ENCODE measurements at places on chromosomes 1 and 21. TPM values are rescaled to one million over a fixed set of nuclear protein-coding genes. Genes with fewer than 3 reads are reported as not detected.

GRCh38 chr1:207803678-207804077, 51.8 kb downstream of the CD46 start:
- no peak for DNase-seq

GRCh38 chr1:241593186-241593585, 47.0 kb downstream of the CHML start:
- DNase-seq: no peak

The GPR37L1 gene
- not detected for polyA plus RNA-seq

DNA sequence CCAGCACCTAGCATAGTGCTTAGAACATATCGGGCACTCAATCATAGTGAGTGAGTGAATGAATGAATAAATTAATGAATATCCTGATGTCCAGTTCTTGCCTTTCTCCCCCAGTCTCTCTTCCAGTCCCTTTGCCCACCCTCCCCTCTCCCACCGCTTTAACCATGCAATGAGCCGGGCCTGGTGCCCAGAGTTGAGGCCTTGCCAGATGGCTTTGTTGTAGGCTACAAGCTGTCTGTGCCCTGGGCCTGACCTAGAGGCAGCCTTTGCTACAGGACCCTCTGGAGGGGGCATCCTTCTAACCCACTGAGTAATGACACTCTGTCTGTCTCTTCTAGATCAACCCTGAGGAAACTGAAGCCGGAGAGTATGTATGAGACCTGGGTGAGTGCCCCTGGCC, 6.9 kb downstream of the CASQ1 start:
- DNase-seq: no peak

The OR2L2 gene
- polyA plus RNA-seq: 0.16 TPM

- DNase-seq: no peak
These were observed 63.8 kb downstream of the ZBTB18 start for GRCh38 chr1:244114892-244115291.

- peak; percentile 30 for DNase-seq
These were observed 14.8 kb upstream of the METTL18 start for GRCh38 chr1:169809370-169810095.

The TPTE gene
- not detected for polyA plus RNA-seq

The GSTM2 gene
- 5.6 TPM for polyA plus RNA-seq

DNA sequence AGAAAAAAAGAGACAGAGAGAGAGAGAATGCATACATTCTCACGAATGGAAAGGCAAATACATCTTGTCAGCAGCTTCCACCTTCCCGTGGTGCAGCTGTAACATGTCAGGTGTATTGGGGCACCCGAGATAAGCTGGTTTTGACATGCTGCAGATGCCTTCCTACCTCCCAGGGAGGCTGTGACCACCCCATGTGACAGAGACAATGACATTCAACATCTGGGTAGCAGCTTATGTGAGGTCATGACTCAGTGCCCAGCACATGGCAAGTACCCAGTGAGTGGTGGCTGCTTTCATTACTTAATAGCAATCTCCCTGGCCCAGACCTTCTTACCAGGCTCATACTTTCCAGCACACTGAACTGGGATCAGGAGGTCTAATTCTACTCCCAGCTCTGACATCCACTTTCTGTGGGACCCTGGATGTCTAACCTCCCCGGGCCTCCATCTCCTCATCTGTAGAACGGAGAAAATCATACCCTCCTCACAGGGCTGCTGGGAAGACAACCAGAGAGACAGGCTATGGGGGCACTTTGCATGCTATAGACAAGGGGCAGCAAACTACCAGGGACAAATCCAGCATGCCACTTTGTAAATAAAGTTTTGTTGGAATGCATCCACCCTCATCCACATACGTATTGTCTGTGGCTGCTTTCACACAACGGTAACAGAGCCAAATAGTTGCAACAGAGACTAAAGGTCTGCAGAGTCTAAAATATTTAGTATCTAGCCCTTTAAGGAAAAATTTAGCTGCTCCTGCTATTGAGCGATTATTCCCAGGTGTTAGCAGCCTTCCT, 38.5 kb upstream of the ZBTB40 start:
- DNase-seq: no peak

DNA sequence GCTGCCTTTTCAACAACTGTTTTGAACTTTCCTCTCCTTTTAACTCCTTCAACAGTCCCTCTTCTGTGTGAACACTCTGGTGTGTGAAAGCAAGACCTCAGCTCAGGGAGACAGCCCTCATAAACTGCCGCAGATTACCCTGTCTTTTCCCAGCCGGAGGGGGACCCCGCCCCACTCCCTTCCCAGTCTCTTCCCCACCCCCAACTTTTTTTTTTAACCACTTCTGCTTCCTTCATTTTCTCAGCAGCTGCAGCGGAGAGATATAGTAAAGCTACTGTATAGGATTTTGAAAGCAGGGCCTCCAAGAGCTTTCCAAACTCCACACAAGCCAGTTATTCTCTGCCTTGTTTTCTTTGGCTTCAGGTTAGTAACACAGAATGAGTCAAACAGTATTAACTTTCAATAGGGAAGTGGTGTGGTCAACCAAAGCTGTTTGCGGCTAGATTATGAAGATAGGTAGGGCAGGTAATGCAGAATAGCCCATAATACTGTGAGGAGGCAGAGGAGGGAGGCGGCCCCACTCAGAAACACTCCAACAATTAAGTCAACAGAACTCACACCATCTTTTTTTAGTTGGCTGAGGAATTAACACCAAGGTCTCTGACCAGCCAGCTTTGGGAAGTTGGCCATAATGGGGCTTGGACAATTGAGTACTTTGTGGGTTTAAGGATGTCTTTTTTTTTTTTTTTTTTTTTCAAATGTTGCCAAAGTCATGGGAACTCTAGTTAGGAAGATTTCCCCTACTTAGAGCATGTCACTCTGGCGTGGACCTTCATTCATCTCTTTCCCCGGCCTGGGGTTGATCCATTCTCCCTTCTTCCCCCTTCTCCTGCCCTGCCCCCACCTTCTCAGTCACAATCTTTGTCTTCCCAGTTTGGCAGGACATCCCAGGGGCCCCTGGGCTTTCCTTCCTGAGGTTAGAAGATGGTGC, 177.0 kb downstream of the CLIC6 start:
- DNase-seq: no peak

GRCh38 chr1:9100471-9101043, 28.3 kb downstream of the GPR157 start:
- DNase-seq: no peak

The SPATA45 gene
- not detected for polyA plus RNA-seq

GRCh38 chr21:15978215-15978738, 248.5 kb downstream of the USP25 start:
- no peak for DNase-seq

The ESRRG gene
- not detected for polyA plus RNA-seq

The CELA3A gene
- polyA plus RNA-seq: not detected

DNA sequence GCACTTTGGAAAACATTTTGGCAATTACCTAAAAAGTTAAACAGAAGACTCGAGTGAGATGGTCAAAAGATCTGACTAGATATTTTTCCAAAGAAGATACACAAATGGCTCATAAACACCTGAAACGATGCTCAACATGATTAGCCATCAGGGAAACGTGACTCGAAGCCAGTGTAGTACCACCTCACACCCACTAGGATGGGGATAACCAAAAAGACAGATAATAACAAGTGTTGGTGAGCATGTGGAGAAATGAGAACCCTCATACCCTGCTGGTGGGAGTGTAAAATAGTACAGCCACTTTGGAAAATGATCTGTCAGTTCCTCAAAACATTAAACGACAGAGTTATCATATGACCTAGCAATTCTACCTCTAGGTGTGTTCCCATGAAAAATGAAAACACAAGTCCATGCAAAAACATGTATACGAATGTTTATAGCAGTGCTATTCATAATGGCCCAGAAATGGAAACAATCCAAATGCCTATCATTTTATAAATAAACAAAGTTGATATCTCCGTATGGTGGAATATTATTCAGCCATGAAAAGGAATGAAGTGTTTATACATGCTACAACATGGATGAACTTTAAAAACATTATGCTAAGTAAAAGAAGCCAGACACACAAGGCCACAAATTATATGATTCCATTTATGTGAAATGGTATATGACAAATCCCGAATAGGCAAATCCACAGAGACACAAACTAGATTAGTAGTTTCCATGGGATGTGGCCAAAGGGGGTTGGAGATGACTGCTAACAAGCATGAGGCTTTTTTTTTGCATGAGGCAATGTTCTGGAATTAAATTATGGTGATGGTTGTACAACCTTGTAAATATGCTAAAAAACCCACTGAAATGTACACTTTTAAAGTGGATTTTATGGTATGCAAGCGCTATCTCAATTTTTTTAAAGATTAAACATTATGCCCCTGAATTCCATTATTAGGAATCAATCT, 625.3 kb downstream of the KIF26B start:
- no peak for DNase-seq

The VASH2 gene
- 0.06 TPM for polyA plus RNA-seq

GRCh38 chr1:172699111-172699510, 40.2 kb downstream of the FASLG start:
- no peak for DNase-seq

The LRRC38 gene
- polyA plus RNA-seq: not detected
